Stimulated activated CD4-positive, alpha-beta T cell treated with anti-CD3 and anti-CD28 coated beads, TNF-alpha, amount 100 ng/mL, for 24 hours (primary cell): ENCODE measurements at places on chromosomes 12 and 14.

- peak; percentile 55 for DNase-seq
Measured at GRCh38 chr14:24673534-24674203, 39.7 kb upstream of the GZMB start.

GRCh38 chr14:39469094-39469710 lies 37.0 kb upstream of the FBXO33 start:
- DNase-seq: no peak

DNA sequence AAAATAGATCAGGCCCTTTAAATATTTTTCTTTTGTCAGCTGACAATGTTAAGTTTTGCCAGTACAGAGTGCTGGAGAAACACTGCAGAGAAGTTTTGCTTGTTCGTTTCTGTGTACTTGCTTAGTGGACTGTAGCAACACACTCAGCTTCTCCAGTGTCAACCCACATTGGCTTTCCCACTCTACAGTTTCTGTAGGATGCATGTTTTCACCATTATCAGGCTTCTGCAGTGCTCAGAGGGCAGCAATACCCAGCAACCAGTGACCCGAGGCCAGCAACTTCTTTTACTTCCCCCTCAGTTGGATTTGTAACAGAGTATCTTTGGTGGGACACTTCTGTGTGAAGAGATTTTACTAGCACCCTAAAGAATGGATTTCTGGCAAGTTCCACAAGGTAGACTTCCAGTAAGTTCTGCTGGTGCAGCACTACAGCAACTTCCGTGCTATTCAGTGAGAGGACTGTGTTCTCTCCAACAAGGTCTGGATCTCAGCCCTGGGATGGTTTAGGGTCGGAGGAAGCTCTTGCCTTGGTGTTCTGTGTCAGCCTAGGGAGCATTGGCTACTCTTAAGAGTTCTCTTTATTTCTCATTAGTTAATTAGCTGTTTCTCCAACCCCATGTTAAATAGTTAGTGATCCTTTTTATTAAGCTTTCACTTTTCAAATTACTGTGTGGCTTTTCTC lies 70.4 kb downstream of the FUT8 start:
- no peak for DNase-seq

DNA sequence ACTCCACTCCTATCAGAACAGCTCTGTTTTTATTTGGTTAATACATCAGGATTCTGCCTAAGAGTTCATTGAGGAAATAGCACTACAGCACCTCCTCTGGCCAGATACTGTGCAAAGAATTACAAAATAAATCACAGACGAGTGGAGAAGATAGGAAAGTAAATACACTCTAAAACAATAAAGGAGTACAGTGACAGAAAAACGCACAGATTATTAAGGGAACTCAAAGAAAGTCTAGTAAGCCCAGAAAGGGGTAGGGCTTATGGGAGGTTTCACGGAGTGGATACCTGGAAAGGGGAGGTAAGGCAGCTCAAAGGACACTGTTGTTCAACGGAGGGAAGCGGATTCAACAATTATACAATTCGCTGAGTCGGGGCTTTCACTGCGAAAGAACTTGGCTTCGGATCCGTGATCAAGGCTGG lies 5.5 kb downstream of the OR10AD1 start:
- no peak for DNase-seq
